ENCODE measurements at places on chromosomes 1 and 21.

DNA sequence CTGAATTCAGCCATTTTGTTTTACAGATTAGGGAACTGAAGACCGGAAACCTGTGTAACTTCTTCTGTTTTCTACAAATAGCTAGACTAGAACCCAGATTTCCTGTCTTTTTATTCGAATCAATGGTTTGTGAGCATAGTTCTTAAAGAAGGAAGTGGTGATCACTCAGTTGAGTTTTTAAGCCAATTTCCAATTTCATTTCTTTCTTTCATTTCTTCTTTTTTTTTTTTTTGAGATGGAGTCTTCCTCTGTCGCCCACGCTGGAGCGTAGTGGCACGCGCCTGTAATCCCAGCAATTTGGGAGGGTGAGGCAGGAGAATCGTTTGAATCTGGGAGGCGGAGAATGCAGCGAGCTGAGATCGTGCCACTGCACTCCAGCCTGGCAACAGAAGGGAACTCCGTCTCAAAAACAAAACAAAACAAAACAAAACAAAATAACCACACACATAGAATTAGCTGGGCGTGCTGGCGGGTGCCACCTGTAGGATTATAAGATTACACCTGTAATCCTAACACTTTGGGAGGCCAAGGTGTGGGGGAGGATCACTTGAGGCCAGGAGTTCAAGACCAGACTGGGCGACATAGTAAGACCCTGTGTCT lies 3.0 kb upstream of the MDM4 start:
- DNase-seq = peak; percentile 76

GRCh38 chr1:1435106-1435903 lies at the start of gene VWA1:
Gene VWA1, plus strand, starts transcription at chr1:1435690. Its CDS starts 59 bp downstream, at chr1:1435749.
- DNase-seq = peak; percentile 49

- no peak for DNase-seq
Measured at GRCh38 chr1:177780096-177780700, 189.7 kb downstream of the SEC16B start.

GRCh38 chr1:202656951-202657646 lies 53.2 kb downstream of the SYT2 start:
- DNase-seq = no peak

DNA sequence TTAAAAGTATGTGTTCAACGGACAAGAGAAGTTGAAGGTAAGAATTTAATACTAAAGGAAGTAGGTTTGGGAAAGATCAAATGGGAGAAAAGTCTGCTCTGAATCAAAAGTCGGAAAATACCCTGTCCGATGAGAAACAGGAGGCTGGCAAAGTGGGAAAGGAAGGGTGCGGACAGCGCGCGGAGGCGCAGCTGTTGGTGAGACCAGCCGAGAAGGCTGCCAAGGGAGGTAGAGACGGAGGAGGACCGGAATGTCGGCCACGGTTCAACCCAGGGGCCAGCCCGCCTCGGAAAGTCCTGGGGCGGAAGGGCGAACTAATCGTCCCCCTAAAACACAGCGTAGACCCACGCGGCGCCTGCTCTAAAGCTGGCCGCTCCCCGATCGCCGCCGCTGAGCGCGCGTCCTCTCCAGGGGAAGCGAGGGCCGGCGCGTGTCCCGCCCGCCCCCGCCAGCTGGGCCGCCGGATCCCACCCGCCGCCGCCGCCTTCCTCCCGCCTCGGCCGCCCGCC lies 639 bp upstream of the SPATA1 start:
- DNase-seq = no peak

DNA sequence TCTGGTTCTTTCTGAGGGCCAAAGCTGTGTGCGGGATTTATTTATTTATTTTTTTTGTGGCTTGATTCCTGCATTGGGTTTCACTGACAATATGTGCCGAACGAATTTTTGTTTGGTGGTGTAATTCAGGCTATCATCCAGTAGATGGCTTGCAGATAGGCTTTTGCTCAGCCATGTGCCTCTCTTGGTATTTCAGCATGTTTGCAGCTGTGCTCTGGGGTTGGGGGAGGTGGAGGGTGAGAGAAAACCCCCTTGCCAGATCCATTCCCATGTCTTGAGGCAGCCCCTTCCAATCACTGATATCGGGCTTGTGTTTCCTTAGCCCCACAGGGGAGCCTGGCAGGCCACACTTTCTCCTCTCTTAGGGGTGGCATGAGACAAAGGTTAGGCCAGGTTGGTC lies 302.4 kb downstream of the PTGER3 start:
- DNase-seq = no peak

DNA sequence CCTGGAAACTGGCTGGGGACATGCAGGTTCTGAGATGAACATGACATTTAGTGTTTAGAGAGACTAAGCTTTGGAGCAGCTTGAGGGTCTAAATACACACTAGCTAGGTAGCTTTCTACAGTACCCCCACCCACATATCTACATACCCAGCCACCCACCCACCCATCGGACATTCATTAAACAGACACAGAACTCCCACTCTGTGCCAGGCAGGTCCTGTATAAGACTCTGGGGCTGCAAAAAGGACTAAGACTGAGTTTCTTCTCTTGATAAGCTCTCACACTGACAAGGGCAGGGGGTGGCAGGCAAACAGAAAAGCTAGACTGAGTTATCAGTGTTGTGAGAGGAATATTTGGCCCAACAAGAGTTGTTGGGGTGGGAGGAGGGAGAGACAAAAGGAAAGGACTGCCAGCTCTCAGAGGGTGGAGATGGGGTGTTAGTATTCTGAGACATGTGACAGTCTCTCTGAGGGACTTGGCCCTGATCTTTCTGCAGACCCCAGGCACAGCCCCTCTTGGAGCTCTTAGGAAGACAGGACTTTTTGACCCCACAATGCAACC lies 6.8 kb downstream of the MAP7D1 start:
- no peak for DNase-seq

GRCh38 chr1:10304295-10304694 lies 93.9 kb downstream of the KIF1B start:
- DNase-seq = no peak

- DNase-seq = no peak
Measured at GRCh38 chr1:28830814-28831213, 18.8 kb downstream of the OPRD1 start.

DNA sequence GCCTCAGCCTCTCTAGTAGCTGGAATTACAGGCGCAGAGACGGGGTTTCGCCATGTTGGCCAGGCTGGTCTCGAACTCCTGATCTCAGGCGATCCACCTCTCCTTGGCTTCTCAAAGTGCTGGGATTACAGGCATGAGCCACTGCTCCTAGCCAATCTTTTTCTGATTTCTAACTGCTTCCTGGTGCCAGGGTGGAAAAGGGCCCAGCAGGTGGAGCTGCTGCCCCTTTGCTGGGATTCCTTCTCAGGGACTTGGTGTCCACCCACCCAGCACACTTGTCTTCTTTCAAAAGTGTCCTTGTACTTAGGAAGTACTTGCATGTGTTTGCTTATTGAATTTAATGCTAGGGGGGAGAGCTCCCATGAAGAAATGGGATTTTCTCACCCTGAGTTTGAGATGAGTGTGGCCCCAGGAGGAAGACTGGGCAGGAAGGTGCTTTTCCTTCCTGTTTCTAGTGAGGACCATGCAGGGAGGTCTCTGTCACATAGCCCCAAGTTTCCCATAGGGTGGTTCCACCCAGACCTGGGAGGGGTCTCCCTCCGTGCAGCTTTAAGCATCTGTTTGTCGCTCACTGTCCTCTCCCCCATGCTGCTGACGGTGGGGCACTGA lies 14.2 kb downstream of the UTP11 start:
- peak; percentile 28 for DNase-seq

DNA sequence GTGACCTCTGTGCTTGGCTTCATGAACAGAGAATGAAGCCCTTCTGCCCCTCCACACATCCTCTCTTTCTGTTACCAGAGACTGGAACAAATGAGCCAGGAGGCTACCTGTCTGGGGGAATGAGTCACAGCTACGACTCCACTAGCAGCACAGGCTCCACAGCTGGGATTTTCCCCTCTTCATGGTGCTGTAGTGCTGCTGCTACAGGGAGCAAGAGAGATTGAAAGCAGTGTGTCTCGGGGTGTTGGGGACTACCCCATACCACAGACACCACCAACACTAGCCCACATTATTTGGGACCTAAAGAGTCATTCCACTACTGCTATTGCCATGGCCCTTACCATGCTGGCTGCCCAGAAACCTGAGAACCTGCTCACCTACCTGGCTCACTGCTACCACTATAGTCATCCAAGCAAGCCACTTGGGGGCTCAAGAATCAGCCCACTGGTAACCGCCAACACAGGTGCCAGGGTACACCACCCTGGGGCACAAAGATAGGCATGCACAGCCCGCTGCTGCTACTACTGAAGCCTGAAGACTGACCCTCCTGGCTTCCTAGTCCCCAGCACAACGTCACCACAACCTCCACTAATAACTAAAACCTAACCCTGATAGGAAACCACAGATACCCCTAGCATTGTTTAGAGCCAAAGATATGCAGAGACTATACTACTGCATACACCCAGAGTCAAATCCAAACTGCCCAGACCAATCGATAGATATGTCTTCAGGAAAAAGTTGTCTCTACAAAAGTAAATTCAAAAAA lies 17.7 kb downstream of the CD1E start:
- DNase-seq = no peak

- DNase-seq = no peak
Measured at GRCh38 chr1:96715482-96715881, 6.1 kb upstream of the PTBP2 start.

DNA sequence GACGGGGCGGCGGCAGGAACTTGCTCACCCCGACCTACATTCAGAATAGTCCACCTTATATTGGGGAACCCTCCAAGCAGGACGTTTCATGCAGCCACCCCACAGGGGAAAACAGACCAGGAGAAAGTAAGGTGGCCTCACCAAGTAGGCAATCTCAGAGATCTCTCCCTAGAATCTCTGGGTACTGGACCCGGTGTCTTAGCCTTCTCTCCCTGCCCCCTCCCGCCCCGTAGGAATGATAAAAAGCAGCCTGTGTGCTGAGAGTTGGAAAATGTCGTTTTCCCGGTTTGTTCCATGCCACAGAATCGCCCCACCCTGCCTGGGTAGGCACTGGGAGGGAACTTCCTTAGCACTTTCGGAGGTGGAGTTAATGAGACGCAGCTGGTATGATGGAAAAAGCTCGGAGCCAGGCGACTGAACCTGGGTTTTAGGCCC lies 789 bp upstream of the PTPN14 start:
- DNase-seq = no peak

- peak; percentile 78 for DNase-seq
Measured at GRCh38 chr1:91804546-91805023, 81.4 kb downstream of the TGFBR3 start.

GRCh38 chr1:163055005-163055404 lies 14.2 kb upstream of the RGS4 start:
- no peak for DNase-seq

GRCh38 chr1:238438311-238439270 lies 547.9 kb upstream of the ZP4 start:
- DNase-seq = no peak

GRCh38 chr1:163106364-163106987 lies 37.3 kb downstream of the RGS4 start:
- no peak for DNase-seq

GRCh38 chr1:63042278-63042677 lies 258.3 kb downstream of the ATG4C start:
- no peak for DNase-seq

DNA sequence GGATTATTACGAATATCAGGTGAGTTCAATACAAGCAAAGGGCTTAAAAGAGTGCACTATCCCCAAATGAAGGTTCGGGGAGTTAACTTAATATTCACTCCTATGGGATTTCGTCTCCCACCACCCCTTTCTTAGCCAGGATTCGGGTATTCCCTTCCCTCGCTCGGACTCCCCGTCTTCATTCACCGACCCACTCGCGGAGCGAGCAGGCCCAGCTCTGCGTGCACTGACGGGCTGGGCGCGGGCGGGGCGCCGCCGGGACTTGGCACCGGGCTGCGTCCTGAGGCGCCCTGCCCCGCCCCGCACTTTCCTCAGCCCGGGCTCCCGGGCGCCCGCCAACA lies 7.7 kb upstream of the MPZL1 start:
- DNase-seq = no peak

GRCh38 chr1:180530501-180530900 lies 28.1 kb upstream of the ACBD6 start:
- DNase-seq = no peak

DNA sequence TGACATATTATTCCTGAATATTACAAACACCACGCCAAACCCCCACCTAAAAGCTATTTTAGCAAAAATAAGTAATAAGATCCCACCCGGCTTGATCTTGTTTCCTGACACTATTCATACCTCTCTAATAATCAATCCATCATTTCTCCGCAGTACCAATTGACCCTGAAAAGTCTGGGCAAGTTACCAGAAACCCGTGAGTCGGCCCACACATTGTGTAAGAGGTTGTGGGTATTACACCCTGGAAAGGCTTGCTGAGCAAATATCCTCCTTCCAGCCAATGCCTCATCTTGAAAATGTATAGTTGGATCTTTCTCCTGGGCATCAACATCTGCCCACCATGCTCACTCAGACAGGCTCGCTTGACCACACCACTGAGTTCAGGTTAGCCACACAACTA lies 451.0 kb downstream of the TTLL7 start:
- no peak for DNase-seq

GRCh38 chr1:232454227-232454886 lies 175.6 kb downstream of the SIPA1L2 start:
- no peak for DNase-seq

- DNase-seq = no peak
Measured at GRCh38 chr1:172254521-172255222, 165.8 kb upstream of the C1orf105 start.

- no peak for DNase-seq
Measured at GRCh38 chr1:22673486-22674409, 20.7 kb downstream of the C1QB start.

DNA sequence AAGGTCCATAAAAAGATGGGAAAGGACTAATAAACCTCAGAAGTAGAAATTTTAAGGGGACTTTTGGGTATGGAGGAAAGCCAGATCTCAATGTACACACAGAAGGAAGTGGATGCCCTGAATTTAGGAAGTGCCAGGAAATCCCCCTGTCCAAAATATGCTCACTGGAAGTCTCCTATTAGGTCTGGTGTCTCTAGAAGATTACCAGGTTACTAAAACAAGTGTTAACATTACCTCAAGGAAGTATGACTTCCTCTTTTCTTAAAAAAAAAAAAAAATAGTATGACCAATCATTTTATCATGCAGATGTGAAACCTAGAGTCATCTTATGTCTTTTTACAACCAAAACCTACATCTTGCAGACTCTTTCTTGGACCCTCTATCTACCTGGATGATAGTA lies 30.7 kb downstream of the CD58 start:
- no peak for DNase-seq

- DNase-seq = no peak
Measured at GRCh38 chr1:55560266-55560665, 345.1 kb upstream of the USP24 start.
